Stimulated activated CD8-positive, alpha-beta memory T cell treated with anti-CD3 and anti-CD28 coated beads, Interleukin-7, amount 100 ng/mL, for 48 hours (primary cell): ENCODE measurements at places on chromosomes 12 and 14.

DNA sequence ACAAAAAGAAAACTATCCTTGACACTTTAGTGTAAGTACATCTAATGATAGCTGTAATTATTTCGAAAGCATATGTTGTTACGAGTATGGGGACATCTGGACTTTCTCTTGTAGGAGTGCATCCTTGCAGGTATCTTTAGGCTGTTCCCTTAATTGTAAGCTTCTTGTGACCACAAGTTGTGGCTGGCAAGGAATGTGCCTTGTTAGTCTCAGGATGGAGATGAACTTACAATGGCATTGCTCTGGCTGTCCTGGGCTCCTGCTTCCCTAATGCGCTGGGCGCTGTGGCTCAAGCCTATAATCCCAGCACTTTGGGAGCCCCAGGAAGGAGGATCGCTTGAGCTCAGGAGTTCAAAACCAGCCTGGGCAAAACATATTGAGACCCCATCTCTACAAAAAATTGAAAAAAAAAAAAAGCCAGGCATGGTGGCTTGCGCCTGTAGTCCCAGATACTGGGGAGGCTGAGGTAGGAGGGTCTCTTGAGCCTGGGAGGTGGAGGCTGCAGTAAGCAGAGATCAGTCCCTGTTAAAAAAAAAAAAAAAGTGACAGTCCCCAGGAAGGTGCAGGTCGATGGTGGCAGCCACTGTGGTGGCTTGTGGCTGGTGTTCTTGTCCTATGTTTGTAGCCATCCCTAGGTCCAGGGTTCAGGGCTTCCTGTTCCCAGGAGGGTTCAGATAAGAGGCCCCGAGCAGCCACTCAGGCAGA, 23.7 kb upstream of the PPP1R13B start:
- DNase-seq, result no peak

- DNase-seq, result no peak
Measured at GRCh38 chr12:100646896-100647295, 73.4 kb downstream of the GAS2L3 start.

GRCh38 chr14:74980398-74980730, 22.4 kb upstream of the EIF2B2 start:
- DNase-seq, result no peak

DNA sequence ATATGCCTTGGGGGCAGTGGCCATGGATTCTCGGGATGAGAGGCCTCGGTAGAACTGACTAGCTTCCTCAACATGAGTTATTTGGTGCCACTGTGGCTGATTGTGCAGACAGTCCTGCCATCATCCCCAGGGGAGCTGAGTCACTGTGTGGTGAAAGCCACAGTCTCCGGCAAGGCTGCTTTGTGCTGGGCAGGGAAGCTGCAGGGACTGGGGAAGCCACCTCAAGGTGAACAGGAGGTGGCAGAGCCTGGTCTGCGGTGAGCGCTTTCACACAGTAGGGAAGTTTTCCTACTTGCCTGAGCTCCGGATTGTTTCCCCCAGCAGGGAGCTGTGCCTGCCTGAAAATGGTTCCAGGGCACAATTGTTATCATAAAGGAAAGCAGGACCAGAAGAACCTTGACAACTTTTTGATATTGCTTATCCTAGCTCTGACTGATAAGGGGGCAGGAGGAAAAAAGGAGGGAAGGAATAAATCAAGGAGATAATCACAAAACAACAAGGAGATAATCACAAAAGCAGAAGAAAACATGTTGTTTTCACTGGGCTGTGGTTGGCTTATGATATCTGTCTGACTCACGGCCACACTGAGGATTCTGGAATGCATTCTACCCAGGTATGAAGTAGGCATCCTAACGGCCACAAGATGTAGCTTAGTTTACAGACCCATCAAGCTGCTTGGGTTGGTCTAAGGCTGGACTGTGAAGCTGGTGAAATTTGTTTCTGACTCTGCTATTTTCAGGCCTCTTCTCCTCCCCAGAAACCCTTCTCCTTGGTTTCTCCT, 32.2 kb upstream of the GNG2 start:
- peak; percentile 57 for DNase-seq

- DNase-seq, result no peak
Measured at GRCh38 chr14:88553886-88554456, 836 bp downstream of the PTPN21 start.

DNA sequence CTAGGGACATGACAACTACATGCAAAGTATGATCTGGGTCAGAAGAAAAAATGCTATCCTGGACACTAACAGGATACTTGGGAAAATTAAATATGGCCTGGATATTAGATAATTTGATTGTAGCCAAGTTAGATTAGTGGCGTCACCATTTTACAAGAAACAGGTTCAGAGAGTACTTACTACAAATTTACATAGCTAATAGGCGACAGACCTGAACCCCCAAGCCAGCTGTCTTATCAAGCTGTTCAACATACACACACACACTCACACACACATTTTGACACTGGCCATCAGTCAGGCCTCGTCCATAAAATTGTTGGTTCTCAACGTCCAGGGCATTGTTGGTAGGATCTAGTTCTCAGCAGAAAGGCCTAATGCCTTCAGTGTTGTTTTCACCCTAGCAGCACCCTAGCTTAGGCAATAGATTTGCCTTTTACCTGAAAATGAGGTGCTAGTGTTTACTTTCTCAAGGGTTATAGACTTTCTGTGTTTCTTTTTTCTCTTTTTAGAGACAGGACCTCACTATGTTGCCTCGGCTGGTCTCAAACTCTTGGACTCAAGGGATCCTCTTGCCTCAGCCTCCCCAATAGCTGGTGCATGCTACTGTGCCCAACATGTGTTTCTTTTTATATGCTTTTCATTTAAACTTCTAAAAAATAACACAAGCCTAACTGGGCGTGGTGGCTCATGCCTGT, 3.3 kb upstream of the C14orf93 start:
- no peak for DNase-seq

- no peak for DNase-seq
Measured at GRCh38 chr12:6471989-6472360, 1.5 kb upstream of the VAMP1 start.

DNA sequence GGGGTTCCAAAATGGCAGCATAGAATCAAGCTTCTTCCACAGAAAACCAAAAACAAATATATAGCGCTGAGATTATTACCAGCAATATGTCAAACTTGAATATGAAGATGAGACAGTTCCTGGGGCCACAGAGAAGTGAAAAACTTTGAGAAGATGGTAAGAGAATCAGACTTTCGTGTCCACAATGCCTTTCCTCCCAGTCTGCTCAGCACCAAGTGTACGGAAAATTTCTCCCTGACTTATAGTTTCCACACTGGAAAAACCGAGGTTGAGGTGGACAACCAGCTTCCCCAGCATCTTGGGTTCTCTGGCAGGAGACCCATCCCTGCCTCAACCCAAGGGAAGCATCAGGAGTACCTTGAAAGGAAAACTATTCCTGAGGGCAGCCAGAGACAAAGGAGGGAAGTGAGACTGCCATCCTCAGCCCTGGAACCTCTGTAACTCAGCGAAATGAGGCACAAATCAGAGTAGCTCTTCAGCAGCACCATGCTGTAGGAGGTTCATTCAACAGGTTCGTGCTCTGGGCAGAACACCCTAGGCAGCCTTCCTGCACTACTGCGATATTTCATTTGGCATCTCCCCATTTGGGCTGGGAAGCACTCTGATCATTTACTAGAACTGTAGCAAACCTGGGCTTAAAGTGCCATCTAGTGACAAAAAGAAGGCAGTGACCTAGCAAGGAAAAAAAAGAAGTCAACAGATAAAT, 52.4 kb upstream of the CAPRIN2 start:
- DNase-seq, result no peak

- no peak for DNase-seq
Measured at GRCh38 chr14:58813745-58814144, 176.0 kb downstream of the DACT1 start.

DNA sequence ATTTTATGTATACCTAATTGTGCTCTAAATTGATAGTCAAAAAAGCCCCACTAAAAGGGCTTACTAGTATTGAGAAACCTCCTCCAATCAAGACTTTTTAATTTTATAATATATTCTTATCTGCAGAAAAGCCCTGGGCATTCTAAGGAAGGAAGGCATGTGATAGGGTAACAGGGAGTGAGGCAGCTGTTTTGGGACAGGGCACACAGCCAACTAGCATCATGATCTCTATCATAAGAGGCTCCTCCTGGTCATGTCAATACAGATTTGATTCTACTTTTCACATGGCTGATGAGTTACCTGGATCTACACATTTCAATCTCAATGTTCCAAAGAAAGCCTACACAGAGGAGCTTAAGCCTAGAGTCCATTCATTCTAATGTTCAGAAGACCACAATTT, 9.1 kb downstream of the ADAM20 start:
- no peak for DNase-seq

DNA sequence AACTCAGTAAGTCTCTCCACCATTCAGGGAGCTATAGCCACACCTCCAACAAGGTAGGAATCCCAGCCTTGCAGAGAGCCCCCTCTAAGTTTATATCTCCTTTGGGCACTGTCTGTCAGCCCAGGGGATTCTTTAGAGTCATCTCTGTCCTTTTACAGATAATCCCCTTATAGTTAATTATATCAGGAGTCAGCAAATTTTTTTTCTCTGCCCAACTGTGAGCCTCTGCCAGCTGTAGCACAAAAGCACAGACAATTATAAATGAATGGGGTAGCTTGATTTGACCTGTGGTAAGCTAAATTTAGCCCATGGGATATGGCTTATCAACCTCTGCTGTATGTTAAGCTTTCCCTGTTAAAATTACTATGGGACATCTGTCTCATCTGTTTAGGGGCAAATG, 8.3 kb downstream of the CEP128 start:
- no peak for DNase-seq

- no peak for DNase-seq
Measured at GRCh38 chr12:107284692-107285091, 191.3 kb upstream of the CRY1 start.

DNA sequence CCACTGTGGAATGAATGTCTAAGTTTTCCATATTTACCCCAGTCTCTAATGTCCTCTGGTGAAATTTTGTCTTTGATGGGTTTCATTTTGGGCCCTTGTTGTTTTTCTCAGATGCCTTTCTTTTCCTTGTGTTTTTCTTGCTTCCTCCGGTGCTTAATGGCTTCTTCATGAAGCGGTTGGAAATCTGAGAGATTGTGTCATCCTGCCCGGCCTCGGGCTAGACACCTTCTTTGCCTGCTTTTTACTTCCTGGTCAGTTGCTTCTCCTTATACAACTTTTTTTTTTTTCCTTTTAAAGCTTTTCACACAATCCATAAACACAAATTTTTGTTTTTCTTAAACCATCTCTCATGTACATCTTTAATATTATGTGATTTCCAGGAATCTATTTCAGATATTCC, 7.1 kb downstream of the ETV6 start:
- DNase-seq, result no peak

DNA sequence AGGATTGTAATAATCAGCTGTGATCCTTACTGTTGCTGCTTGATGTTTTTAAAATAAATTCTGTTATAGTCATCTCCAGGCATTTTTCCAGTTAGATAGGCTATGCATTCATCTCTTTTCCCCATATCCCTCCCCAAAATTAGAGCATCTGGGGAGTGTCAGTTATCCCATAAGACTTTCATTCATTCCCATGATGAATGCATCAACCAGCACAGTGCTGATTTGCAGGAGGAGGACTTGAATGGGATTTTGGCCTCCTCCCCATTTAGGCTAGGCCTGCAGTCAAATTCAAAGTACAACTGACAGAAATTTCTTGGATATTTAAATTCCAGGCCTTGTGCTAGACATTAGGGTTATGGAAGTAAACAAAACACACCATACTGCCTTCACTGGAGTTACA, 99.8 kb downstream of the AEBP2 start:
- no peak for DNase-seq

- no peak for DNase-seq
Measured at GRCh38 chr12:3684449-3685051, 68.4 kb downstream of the CRACR2A start.

GRCh38 chr12:42910656-42911055, 321.1 kb upstream of the PRICKLE1 start:
- DNase-seq, result no peak

GRCh38 chr14:99597911-99598600, 6.0 kb downstream of the CCDC85C start:
- no peak for DNase-seq

GRCh38 chr14:99515301-99516155, 34.3 kb downstream of the CCNK start:
- no peak for DNase-seq

DNA sequence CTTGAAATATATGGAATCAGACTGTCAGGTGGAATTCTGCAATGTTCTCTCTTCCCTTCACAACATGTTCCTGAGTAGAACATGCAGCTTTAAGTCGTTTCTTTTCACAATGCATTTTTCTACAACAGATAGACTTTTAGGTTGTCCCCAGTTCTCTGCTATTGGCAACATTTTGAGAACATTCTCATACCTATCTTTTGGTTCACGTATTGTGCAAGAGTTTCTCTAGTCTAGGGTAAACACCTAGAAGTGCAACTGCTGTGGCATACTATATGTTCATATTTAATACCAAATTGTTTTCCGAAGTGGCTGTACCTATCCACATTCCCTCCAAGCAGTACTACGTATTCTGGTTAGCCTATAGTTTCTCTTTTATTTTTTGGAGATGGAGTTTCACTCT, 32.1 kb downstream of the PPTC7 start:
- DNase-seq, result no peak

DNA sequence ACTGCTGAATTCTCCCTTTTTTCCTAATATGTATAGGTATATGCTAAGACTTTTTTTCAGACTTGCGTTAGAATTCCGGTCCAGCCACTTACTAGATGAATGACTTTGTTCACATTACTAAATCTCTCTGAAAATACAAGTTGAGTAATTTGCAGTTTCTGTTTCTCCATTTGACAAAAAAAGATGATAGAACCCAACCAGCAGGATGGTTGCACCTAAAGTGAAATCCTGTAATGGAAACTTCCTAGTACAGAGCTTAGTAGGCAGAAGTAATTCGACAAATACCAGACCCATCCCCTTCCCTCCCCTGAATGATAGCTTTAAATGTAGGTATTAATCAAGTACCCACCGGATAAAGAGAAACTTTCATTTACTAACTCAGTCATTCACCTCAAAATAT, 113.6 kb upstream of the RAP1B start:
- no peak for DNase-seq

GRCh38 chr12:45674181-45674977, 55.1 kb upstream of the ARID2 start:
- no peak for DNase-seq

- DNase-seq, result no peak
Measured at GRCh38 chr14:104352493-104353220, 214.3 kb downstream of the KIF26A start.

GRCh38 chr14:98952593-98953350, 319.2 kb downstream of the BCL11B start:
- peak; percentile 24 for DNase-seq

GRCh38 chr12:131093971-131094830, 140.5 kb downstream of the ADGRD1 start:
- no peak for DNase-seq

DNA sequence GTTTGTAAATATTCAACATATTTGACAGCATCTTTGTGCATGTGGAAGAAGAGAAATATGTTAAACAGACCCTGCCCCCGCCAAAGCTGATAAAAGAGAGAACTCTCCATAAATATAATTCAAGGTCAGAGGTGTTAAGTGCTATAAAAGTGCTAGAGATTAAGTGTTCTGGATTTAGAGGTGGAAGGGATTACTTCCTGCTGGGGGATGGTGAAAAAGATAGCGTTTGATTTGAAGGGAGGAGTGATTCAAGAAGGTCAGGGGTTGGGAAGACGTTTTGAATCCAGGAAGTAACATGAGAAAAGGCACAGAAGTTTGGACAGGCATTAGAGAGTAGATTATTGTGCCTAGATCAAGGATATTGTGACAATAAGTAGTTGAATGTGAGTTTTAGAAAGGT, 30.2 kb downstream of the RIC8B start:
- no peak for DNase-seq

- no peak for DNase-seq
Measured at GRCh38 chr12:110269622-110270124, 11.4 kb upstream of the ATP2A2 start.

- no peak for DNase-seq
Measured at GRCh38 chr12:42571327-42572009, 18.1 kb downstream of the PRICKLE1 start.
